NCI-H526 treated with DMSO at 0.1 percent for 48 hours (cell line): ENCODE measurements at places on chromosomes 12 and 14.

GRCh38 chr14:100025111-100025510 is 40.1 kb upstream of the EVL start:
- DNase-seq, result no peak

DNA sequence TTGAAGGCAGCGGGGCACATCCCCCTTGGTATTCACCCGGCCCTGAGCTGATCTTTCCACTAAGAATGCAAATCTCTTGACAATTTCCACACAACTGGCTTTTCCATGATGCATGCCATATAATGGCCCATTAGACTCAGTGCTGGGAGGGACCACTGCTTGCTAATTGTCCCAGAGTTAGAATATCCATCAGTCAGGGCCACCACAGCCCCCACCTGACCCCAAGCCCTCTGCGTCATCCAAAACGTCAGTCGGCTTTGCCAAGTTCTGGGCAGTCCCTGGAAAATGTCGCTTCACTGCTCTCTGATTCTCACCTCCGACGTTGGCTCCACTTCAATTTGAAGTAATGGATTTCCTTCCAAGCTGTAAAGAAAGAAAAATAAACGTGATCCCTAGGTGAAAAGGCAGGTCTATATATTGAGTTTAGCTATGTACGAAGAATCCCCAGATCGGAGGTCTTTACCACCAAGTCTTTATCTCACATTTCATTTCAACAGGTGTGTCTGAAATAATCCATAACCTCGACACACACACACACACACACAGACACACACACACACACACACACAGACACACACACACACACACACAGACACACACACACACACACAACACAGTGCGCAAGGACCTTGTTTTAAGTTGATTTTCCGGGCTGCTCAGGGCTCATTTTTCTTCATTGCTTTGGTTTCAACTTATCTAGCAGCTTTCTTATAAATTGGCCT is 165.5 kb upstream of the NOS1 start:
- no peak for DNase-seq

- no peak for DNase-seq
Observed at GRCh38 chr12:56529656-56530055, 8.0 kb downstream of the RBMS2 start.

- no peak for DNase-seq
Observed at GRCh38 chr12:39006286-39006685, 100.9 kb upstream of the CPNE8 start.

DNA sequence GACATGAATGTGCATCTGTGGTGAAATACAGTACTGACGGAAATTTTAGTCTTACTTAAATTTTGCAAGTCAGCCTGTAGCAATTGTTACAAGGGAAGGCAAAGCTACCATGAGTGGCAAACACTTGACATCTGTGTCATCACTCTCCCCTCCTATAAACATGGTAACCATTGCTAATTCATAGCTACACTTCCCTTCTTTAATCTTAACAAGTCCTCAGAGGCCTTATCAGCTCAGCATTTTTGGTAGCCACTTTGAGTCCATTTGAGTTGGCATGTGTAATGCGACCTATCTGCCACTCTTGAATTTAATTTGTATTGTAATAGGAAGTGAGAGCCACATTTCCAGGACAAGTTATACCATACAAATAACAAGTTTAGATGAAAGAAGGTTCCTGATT is 218.1 kb downstream of the RMST start:
- DNase-seq, result no peak

GRCh38 chr12:65279369-65280112 is 1.1 kb downstream of the MSRB3 start:
- DNase-seq, result no peak

DNA sequence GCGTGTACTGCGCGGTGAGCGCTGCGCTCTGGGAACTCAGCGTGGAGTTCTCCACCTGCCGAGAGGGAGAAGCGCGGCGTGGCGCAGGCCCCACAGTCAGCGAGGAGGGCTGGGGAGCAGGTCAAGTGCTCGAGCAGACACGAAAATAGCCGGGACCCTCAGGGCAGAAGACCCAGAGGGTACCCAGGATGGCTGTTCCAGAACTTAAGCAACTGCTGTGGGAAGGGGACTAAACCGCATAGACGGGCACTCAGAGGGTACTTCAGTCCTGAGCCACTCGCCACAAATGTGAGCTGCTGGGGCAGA is 59.4 kb upstream of the GPR68 start:
- no peak for DNase-seq

- DNase-seq, result peak; percentile 89
Observed at GRCh38 chr12:55745361-55746173, 2.6 kb downstream of the GDF11 start.

DNA sequence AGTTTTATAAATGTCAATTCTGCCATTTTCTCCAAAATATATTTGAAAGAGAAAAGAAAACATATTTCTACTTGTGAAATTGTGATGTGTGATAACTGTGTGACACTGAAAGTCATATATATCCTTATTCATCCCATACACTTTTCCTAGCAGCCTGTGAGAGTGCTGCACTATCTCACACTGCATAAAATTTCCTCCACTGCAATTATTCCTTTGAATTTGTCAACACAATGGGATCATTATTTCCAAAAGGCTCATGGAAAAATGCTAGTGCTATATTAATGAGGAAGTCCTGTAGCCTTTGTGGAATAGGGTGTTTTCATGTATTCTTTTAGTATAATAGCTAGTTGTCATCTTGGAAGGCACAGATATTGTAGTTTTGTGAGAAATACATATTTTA is 504.1 kb downstream of the RPL10L start:
- DNase-seq, result no peak

DNA sequence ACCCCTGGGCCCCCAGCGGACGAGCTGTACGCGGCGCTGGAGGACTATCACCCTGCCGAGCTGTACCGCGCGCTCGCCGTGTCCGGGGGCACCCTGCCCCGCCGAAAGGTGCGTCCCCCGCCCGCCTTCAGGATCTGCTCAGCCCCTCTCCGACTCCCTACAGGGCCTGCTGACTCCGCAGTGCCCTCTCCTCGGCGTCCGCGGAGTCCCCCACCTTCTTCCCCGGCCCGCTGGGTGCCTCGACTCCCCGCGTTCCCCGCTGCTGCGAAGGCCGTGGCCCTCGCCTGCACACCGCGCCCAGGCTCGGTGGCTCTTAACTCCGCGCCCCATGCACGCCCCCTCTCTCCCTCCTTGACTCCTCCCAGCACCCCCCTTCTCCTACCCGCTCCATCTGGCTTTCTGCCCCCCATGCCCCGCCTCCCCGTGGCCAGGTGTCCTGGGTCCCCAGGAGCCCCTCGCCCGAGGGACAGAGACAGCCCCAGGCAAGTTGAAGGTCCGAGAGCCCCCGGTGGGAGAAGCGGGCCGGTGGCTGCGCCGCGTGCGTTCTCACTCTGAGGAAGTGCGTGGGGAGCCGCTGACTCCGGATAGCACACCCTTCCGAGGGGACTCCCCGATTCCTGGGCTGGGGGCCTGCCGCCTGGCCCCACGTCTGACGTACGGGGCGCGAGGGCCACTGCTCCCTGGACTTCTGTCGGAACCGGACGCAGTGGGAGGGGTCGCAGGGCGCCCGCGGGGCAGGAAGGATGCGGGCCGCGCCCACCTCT is 594 bp downstream of the TAMALIN start:
- no peak for DNase-seq

DNA sequence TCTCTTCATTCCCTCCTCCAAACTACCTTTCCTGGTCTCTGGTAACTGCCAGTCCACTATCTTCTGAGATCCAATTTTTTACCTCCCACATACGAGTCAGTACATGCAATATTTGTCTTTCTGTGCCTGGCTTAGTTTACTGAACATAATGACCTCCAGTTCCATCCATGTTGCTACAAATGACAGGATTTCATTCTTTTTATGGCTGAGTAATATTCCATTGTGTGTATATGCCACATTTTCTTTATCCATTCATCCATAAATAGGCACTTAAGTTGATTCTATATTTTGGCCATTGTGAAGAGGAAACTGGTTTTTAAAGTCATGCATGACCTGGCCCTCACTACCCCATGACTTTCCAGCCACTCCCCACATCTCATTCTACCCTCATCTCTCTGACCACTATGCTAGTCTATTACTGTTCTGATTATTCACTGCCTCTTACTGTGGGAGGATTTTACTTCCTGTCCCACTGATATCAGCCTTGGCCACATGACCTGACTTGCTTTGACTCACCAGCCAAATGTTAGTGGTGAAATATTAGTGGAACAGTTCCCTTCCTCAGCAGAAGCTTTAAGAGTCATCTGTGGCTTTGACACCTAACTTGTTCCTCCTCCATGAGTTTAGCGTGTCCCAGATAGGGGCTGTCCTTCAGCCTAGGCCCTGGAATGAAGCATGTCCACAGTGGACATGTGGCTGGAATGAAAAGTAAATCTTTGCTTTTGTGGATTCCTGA is 52.2 kb downstream of the GOLGA5 start:
- DNase-seq, result no peak

DNA sequence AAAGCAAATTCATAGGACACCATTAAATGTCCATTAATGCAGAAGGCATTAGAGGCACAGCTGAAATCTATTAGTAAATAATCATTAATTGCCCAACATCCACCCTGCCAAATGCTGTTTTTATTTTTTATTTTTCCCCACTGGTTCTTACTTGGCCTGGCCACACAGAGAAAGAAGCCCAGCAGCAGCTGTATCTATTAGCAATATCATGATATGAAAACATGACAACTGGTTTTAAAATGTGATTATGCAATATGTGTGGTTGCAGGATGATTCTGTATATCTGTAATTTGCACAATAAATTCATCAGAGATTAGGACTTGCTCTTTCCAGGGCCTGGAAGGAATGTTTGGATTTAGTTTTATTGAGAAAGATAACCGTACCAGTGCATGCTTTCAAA is 44.9 kb downstream of the SIX6 start:
- no peak for DNase-seq

GRCh38 chr14:61147831-61148549 is 133.1 kb downstream of the TMEM30B start:
- no peak for DNase-seq

DNA sequence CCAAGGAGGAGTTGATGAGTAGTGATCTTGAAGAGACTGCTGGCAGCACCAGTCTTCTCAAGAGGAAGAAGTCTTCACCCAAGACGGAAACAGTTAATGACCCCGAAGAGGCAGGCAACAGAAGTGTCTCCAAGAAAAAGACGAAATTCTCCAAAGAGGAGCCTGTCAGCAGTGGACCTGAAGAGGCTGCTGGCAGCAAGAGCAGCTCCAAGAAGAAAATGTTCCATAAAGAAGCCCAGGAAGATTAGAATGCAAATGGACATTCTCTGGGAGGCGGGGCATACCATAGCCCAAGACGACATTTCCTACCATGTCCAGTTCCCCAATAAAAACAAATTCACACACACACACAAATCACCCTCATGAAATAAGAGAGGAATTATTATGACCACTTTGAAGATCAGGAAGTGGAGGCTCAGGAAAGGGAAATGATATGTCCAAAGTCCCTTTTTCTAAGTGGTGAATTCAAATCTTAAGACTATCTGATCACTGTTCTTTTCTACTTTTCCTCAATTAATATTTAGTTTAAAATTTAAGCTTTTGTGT is 131.8 kb downstream of the PAWR start:
- DNase-seq, result no peak

DNA sequence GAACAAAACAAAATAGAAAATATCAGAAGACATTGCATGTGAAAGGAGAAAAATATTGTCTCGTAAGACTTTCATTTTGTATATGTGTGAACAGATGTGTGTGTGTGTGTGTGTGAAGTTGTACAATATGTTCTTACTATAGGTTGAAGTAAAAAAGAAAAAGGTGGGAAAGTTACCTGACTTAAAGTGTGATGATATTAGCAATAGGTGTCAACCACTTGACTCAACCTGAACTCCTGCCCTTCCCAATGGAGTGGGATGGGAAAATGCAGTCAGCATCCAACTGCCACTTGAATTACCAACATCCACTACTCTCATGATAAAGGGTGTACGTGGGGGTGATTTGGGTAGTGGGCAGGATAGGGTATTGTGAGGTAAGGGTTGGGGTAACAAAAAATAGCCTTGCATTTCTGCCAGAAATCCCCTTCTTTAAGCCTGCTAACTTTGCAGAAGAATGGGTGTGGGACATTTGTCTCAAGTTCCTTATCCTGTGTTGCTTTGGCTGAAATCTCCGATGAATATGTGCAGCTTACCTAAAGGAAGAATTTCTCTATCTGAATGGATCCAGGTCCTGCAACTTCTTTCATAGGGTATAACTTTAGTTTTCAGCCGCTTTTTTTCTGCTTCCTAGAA is 181.6 kb downstream of the CHST11 start:
- DNase-seq, result no peak

DNA sequence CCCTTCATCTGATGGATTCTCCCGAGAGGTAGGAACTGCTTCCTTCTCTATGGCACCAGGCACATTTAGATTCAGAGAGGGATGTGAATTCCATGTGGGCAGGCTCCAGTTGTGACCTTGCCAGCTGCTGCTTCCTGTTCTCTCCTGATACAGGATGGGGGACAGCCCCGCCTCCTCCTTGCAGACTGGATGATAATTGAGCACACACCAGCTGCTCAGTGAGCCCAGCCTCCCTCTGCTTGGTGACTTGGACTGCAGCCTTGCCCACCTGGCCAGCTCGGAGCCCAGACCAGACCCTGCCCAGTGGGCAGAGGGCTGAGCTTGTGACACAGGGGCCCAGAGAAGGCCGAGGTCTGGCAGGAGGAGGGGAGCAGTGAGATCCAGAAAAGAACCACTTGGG is 90.2 kb downstream of the CALM1 start:
- DNase-seq, result no peak

GRCh38 chr14:46368275-46368674 is 283.3 kb downstream of the RPL10L start:
- no peak for DNase-seq

- DNase-seq, result no peak
Observed at GRCh38 chr12:76375470-76375869, 27.3 kb upstream of the BBS10 start.

DNA sequence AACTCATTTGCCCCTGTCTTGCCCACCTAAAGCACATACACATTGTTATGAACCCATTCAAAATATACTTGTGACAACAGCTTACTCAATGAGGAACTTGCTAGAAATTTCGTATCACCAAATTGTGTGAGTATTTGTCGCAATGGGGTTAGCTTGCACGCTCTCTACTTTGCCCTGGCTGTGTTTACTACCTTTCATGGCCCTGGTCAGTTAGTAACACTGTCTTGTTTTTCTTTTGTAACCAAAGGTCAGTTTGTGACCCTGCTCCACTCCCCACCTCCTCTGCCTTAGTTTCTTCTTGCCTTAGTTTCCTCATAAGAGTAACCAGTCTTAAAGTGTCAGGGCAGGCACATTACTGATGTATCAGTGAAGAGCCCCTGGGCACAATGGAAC is 205.8 kb upstream of the EEA1 start:
- no peak for DNase-seq

- no peak for DNase-seq
Observed at GRCh38 chr14:97731800-97732199, 934.6 kb downstream of the VRK1 start.

- DNase-seq, result peak; percentile 63
Observed at GRCh38 chr14:99261912-99262787, 9.8 kb downstream of the BCL11B start.

- DNase-seq, result no peak
Observed at GRCh38 chr14:90829677-90830076, 13.4 kb upstream of the TTC7B start.

DNA sequence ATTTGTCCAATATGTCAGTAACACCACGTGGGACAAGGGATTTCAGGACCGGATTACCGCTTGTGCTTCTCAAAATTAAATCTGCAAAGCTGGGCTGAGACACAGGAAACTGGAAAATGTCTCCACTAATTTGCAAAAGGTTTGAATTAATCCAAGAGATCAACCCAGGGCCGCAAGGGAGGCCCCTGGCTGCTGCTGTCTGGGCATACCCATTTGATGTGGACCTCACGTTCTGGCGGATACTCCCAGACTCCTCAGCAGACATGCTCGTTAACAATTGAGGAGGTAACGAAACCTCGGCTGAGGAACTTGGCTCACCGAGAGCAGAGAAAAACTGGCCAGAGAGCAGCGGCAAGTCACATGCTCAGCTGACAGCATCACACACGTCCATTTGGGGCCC is 180.6 kb downstream of the SLC15A4 start:
- DNase-seq, result no peak
